ENCODE measurements at places on chromosomes 6 and 20.

- DNase-seq: no peak
Observed at GRCh38 chr20:51093240-51093763, 70.4 kb upstream of the KCNG1 start.

GRCh38 chr20:40728470-40728869 lies 39.4 kb upstream of the MAFB start:
- no peak for DNase-seq

- peak; percentile 84 for DNase-seq
Observed at GRCh38 chr6:7108964-7109836, 1.4 kb downstream of the RREB1 start.

GRCh38 chr20:45085289-45085688 lies 15.6 kb downstream of the KCNS1 start:
- DNase-seq: no peak

DNA sequence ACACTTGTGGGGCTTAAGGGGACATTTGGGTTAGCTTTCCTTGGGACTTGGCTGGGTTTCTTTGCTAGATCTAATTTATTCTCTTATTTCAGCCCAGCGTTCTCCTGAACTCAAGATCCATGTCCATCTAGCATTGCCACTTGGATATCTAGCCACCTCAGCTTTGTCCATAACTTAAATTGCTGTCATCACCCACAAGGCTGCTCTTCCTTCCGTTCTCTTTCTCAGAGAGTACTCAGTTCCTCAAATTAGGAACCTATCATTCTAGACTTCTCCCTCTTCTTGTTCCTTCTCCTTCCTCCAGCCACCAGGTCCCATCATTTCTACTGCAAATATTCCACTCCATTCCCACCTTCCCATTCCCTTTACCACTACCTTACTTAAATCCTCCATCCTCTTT lies 4.3 kb downstream of the SMIM26 start:
- no peak for DNase-seq

DNA sequence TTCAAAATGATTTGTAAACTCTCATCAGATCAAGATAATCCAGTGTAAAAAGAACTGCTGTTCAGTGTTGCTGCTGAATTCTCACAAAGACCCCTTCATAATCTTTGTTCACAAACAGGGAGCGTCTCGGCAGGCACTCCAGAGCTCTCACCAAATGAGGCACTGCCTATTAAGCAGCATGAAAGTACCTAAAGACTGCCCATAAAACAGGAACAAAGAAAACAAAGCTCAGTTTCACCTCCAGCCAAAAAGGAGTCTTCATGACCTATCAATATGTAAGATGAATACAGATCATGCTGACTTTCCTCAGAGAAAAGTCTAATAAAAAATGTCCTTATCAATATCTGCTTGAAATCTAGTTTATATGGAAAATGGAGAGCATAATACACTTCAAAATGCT lies 41.8 kb downstream of the GPR63 start:
- no peak for DNase-seq

DNA sequence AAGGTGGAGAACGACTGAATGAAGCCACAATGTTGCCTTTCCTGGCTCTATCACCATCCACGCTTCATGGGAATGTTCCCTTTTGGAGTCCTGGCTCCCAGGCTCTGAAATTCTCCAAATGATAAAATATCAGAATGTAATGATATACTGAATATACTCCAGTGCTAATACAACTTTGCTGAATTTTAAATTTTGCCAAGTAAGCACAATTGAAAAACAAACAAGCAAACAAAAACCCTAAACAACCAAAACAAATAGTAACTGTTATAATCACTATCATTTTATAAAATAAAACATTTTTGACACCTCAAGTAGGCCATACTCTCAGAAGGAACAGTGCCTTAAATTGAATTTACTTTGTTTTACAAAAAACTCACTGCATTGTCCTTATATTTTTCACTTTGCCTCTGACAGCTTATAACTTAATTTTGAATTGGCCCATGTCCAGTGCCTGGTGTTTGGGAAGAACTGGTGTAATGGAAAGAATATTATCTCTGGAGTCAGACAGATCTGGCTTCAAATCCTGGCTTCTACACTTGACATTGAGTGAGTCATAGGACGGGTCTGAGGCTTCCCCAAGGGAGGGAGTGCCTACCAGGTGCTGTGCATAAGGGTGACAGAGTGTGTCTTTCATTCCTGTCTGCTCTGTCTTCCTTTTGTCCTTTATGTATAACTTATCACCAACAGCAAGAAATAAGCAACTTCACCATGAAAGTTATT lies 698.3 kb downstream of the EPM2A start:
- peak; percentile 37 for DNase-seq

GRCh38 chr20:41140226-41141133 lies 3.1 kb downstream of the PLCG1 start:
- DNase-seq: no peak
